ENCODE measurements at places on chromosomes 13 and 19.

DNA sequence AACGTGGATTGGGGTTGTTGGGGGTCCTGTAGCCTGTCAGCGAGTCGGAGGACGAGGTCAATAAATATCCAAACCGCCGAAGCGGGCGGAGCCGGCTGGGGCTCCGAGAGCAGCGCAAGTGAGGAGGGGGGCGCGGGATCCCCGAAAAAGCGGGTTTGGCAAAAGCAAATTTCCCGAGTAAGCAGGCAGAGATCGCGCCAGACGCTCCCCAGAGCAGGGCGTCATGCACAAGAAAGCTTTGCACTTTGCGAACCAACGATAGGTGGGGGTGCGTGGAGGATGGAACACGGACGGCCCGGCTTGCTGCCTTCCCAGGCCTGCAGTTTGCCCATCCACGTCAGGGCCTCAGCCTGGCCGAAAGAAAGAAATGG, 754 bp upstream of the SIX5 start:
- DNase-seq, result no peak

GRCh38 chr19:22622020-22622419, 12.1 kb upstream of the ZNF492 start:
- DNase-seq, result no peak

- no peak for DNase-seq
These were observed 52.0 kb downstream of the KLF2 start for GRCh38 chr19:16376649-16377048.

- DNase-seq, result no peak
These were observed 9.0 kb downstream of the DNASE2 start for GRCh38 chr19:12872255-12872654.

Data from NCI-H187 (cell line).